Right cardiac atrium (tissue), 5 donors: ENCODE measurements at places on chromosomes 11 and 22.
A peak's percentile ranks its signal among the peaks of the same experiment; 100 is the strongest.

- no peak for DNase-seq
Observed at GRCh38 chr11:71165771-71166170, 86.6 kb downstream of the SHANK2 start.

DNA sequence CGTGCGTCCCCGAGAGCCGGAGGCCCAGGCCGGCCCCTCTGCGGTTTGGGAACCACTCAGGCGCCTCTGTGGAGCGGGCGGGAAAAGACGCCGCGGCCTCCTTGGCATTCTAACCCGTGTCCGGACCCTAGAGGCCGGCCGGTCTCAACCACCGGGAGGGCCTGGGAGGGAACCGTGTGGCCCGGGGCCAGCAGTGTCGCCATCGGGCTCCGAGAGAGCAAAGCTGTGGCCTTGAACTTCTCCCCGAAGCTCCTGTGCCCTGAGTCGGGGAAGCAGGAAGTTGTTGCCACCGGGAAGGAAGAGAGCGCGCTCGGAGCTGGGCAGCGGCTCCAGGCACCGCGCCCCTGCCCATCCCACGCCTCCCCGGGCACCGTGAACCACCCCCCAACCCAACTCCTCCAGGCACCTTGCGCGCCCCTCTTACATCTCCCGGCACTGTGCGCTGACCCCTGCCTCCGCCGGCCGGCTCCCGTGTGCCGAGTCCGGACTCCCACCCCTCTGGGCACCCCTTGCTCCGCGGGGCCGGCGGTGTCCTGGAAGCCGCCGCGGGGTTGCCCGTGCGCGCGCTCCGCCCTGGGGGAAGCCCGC lies 80.0 kb upstream of the PPARA start:
- peak; percentile 97 for DNase-seq

- peak; percentile 59 for DNase-seq
Observed at GRCh38 chr11:15800111-15800800, 556.1 kb downstream of the SOX6 start.

GRCh38 chr11:122038543-122038942 lies 77.5 kb downstream of the BLID start:
- no peak for DNase-seq

DNA sequence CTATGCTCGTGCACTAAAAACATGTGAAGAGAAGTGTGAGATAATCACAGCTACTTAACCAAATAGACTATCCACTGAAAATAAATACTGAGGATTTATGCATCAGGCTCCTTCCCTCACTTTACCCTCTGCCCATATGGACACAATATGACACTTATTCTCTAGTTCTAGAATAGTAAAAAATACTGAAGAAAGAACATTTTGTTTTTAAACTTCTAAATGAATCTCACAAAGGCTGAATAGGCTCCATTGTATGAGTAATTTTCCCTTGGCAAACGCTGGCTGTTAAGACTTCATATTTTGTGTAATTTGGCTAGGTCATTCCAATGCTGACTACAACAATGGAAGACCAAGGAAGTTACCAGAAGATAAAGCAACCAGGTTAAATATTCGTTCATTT lies 9.9 kb downstream of the HPS5 start:
- DNase-seq: no peak

- no peak for DNase-seq
Observed at GRCh38 chr11:36139767-36140166, 149.5 kb downstream of the COMMD9 start.

DNA sequence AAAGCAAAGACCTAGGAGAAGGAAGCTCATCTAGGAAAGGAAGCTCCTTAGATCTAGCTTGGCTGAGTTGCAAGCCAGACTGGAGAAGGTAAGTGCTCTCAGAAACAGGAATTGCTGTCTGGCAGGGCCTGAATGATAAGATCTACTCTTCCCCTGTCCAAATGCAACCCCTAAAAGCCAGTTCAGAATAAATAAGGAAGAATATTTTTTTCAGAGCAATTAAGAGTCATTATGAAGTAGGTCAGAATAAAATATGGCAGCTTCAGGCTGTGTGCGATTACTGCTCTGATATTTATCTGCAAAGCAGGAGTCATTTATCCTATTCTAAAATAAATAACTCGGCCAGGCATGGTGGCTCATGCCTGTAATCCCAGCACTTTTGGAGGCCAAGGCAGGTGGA lies 82.1 kb downstream of the PIWIL4 start:
- no peak for DNase-seq

DNA sequence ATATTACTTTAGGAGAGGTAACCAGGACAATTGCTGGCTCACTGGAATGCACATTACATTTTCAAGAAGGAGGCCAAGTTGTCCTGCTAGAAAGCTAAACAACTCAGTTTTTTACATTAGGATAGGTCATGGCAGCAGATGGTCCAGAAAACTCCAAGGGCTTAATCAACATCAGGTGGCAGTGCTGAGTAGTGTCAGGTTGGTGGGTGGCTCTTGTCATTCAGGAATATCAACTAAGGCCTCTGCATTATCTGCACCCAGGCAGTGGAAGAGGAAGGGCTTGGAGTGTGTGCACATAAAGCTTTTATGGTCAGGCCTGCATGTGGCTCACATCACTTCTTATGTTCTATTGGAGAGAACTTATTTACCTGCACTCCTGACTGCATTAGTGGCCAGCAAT lies 32.2 kb upstream of the OR4B1 start:
- no peak for DNase-seq

GRCh38 chr11:8168485-8169257 lies at the start of gene RIC3:
RIC3 (minus strand) TSS chr11:8169025; CDS start chr11:8168989, 36 bp downstream.
- peak; percentile 42 for DNase-seq

- DNase-seq: no peak
Observed at GRCh38 chr11:65532388-65533064, 7.6 kb downstream of the SCYL1 start.

- DNase-seq: no peak
Observed at GRCh38 chr22:36564422-36565158, 35.6 kb upstream of the EIF3D start.

DNA sequence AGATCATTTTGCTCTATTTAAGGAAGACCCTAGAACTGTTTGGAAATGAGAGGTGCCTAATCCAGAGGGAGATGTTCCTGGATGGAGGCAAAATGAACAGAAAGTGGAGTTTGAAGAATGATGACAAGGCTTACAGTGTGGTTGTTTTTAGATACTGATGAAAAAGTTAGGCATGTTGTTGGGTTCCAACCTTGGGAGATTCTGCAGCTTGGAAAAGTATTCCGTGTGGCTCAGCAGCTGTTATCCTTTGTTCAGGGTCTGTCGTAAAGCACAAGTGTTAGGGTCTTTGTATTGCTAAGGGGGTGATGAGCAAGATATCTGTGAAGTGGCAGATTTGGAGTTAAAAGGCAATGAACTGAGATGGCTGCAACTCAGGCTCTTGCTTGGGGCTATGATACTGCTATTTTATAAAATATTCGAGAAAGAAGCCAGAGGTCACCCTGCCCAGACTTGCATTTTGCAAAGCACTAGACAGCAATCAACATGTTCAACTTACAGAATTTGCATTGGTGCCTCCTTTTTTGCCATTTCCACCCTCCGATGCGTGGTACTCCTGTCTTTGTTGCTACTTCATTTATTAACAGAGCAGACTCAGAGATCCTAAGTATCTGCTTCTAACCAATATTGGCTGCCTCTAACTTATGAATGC lies 45.3 kb upstream of the POGLUT3 start:
- DNase-seq: no peak

DNA sequence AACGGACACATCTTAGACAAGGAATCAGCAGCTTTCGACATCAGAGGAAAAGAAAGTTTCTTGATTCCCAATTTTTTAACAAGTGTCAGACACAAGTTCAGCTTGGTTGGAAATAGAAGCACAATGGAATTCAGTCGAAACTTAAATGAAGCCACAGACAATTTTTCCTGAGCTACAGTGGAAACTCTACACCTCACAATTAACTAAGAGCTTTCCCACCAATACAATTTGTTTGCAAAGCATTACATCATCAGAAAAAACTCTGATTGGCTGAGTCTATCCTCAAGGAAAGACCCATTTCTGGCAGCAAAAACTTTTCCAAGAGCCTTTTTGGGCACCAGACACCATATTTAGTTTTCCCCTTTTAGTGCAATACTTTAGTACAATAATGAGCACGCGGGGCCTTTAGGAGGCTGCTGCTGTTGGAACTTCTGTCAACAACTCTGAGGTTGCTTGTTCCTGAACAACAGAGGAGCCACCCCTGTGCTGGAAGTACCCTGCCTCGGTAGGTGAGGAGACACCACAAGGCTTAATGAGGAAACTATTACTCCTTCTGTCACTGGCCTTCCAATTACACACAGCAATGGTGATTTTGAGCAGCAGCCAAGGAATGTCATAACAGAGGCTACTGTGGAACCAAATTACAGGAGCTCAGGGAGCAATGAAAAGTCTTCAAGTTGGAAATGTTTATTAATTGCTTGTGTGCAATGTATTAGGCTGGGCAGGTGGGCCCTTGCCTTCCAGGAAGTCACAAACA lies 61.9 kb upstream of the BARX2 start:
- no peak for DNase-seq

DNA sequence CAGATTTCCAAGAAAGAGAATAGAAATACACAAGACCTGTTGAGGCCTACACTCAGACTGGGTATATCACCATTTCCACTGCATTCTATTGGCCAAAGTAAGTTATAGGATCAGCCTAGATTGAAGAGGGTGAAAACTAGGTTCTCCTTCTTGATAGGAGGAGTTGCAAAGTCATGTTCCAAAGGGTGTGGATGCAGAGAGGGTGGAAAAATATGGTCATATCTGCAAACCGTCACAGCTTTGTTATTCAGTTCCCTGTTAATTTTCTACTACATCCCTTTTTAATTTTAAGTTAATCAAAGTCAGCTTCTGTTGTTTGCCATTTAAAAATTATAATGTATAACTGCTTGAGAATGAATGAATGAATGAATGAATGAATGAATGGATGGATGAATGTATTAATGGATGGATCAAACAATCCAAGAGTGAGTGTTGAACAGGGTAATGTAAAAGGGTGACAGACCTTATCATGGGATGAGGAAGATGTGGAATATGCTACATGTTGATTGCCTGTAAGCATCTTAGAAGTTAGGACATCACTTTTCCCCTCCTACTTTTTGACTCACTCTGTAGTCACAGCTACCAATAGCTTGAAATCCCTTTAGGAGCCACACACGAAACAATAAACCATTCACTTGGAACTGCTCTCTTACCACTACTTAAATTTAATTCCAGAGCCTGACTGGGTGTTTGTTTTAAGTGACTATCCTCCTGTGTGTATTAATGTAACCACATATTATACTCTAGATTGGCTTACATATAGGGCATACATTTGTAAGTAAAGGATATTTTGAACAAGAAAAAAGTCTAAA lies 121.5 kb downstream of the CCDC34 start:
- DNase-seq: no peak

GRCh38 chr22:38694940-38695339 lies 5.8 kb downstream of the JOSD1 start:
- DNase-seq: no peak

DNA sequence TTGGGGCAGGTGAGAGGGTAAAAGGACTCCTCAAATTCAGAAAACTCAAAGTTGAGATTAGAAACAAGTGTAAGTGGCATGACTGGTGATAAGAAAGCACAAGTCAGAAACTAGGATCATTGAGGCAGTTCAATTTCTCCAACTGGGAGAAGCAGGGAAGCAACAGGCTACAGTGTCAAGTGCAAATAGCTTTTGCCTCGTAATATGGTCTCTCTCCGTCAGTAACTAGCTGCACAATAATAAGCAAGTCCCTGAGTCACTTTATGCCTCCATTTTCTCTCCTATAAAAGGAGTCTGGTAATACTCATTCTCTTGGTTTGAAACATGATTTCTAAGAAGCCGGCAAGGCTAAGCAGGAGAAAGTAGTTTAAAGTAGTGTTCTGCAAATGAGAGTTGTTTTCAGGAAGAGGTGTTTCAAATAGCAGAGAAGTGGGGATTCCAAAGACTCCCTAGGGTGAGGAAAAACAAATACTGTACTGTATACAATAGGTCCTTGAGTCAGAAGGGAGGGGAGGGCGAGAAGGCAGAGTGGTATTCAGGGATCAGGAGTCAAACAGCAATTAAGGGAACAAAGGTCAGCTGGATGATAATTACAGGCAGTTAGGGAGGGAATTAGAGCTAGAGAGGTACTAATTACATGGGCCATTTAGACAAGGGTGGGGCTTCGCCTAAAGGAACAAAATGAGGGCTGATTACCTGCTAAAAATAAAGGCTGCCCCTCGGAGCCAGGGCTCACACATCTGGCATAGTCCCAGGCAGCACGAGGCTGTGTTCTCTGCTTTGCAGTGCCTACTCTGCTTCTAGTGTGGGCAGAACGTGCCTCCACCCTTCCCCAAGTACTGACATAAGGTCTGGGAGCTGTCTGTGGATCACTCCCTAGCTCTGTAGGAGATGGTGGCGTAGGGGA lies 96.0 kb upstream of the BDNF start:
- DNase-seq: no peak
